ENCODE measurements at places on chromosomes 4 and X. TPM values are rescaled to one million over a fixed set of nuclear protein-coding genes. Genes with fewer than 3 reads are reported as not detected.

DNA sequence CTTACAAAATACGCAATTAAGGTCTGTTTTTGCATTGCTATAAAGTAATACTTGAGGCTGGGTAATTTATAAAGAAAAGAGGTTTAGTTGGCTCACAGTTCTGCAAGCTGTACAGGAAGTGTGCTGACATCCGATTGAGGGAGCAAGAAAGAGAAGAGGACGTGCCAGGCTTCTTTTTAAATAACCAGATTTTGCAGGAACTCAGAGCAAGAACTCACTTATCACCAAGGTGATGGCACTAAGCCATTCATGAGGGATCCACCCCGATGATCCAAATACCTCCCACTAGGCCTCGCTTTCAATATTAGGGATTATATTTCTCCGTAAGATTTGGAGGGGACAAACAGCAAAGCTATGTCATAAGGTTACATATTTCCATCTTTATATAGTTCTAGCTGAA, 456.7 kb downstream of the GLUD2 start:
- no peak for DNase-seq

DNA sequence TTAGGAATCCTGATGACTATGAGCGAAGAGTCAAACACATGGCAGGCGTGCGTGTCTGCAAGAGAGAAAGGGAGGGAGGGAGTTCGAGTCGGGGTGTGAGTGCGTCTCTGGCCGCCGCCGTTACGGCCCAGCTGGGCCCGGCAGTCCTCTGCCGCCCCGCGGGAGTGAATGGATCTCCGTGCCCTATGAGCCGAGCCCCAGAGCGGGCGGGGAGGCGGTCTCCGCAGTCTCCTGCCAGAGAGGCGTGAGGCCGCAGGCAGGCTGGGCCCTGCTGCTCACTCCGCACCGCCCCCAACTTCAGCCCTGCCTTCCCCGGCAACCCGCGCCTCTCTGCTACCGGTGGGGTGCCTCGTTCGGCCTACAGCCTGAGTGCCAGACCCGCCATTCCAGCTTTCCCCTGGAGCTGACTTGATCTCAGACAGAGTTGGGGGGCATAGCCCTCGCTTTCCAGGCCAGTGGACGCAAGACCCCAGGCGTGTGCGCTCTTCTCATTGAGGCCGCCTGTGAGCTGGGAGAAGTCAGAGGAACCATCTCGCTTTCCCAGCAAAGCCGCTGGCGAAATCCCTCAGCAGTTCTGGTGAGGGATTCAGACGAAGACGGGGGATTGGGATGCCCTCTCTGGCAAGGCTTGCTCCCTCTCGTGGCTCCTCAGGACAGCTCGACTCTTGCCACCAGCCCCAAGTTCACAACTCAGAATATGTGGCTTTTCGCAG, 1.4 kb downstream of the SLC16A2 start:
- no peak for DNase-seq

- DNase-seq, result no peak
These were observed 7.6 kb downstream of the HS3ST1 start for GRCh38 chr4:11421116-11421515.

DNA sequence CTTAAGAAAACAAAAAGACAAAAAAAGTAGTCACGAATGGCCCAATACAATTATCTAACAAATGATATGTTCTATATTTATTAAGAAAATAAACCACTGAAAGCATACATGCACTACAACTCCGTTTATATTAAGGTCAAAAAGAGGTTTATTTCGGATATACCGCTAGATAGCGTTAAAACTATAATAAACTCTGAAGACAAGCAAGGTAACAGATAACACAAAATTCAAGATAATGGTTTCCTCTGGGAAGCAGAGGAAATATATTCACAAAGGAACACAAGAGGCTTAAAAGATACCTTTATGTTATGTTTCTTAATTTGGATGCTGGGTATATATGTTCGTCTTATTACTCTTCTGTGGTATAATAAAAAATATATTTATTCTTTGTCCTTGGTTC, 4.7 kb upstream of the FAM200B start:
- DNase-seq, result no peak

GRCh38 chr4:40827758-40828157, 78.0 kb downstream of the NSUN7 start:
- DNase-seq, result no peak

DNA sequence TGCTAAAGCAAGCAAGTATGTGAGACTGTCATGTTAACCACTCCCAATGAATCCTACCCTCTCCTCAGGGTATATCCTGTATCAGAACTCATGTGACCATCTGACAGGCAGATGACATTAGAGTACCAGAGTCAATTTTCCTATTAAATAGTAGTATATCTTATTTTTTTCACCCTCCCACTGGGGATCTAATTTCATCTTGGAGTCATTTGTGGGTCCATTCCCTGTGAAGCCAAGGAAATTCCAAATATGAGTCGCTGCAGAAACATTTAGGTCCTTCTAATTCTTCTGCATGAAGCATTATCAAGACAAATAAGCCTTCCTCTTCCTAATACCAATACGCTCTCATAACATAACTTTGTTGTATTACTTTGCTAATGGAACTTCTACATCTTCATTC, 52.2 kb upstream of the BLTP1 start:
- DNase-seq, result no peak

- DNase-seq, result no peak
These were observed 11.6 kb downstream of the ENAM start for GRCh38 chr4:70640192-70640591.

GRCh38 chr4:5300283-5300682, 249.0 kb downstream of the STK32B start:
- DNase-seq, result no peak

DNA sequence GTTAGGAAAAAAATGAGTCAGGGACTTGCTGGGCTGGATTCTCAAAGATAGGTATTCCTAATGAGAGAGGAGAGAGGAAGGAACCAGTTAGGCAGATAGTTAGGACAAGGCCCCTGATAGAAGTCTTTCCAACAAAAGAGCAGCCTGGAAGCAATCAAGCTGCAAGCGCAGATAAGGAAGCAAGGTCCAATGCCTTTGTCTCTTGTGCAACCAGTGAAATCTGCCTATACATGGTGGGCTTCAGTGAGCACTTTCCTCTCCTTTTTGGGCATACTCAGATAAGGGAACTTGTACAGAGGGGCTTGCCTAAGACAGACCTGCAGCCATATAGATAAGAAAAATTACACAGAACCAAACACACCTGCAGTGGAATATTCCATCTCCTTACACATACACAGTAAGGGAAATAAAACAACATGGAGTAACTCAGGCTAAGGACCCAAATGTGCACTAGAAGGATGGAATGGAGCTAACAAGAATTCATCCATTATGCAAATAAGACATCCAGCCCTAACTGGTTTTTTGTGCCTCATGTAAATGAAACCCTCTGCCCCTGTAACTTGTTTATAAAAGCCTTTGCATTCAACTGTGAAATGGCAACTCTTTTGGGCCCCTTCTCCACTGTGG, 68.8 kb downstream of the PCDH18 start:
- DNase-seq, result no peak

- DNase-seq, result no peak
These were observed 11.3 kb downstream of the TMEM255A start for GRCh38 chrX:120299928-120300327.

GRCh38 chr4:77065382-77065781, 10.4 kb downstream of the CCNI start:
- no peak for DNase-seq

- no peak for DNase-seq
These were observed 909 bp upstream of the PRKG2 start for GRCh38 chr4:81215931-81216330.

DNA sequence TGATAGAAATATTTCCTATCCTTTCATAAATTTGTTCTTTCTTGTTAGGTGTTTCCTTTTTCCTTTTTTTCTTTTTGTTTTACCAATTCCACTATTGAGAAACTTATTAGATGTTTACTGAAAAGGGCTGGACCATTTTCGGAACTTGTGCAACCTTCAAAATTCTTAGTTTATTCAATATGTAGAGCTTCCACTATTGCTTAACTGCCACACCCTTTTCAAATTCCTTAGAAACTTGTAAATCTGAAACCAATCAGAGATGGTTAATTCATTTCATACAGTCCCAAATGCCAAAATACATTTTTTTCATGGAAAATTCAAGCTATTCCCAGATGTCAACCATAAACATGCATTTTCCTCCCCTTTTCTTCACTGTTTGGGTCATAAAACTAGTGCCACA, 66.1 kb upstream of the SLC39A8 start:
- no peak for DNase-seq

GRCh38 chrX:131322651-131323050, 33.5 kb upstream of the IGSF1 start:
- no peak for DNase-seq

DNA sequence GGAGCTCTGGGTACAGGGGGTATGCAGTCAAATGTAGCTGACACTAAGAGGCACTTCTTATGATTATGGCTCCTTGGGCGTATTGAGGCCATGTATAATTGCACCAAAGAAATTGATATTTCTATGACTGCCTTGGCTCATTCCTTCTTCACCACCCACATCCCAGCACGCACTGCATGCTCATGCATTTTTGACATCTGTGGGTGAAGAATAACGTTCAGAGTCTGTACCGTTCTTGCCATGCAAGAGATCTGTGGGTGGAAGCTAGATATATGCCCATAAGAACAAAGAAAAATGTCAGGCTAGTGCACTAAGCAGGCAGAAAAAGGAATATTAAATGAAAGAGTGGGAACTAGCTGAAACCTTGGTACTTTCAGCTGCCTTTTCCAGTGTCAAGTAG, 93.4 kb downstream of the EMCN start:
- DNase-seq, result no peak

- no peak for DNase-seq
These were observed 655.6 kb downstream of the IL1RAPL1 start for GRCh38 chrX:29242856-29243255.

GRCh38 chrX:13043138-13043537, 1.3 kb downstream of the FAM9C start:
- DNase-seq, result no peak

- DNase-seq, result no peak
These were observed 17.5 kb upstream of the JAKMIP1 start for GRCh38 chr4:6217716-6218381.

- no peak for DNase-seq
These were observed 23.4 kb upstream of the SLC10A7 start for GRCh38 chr4:146545102-146545501.

DNA sequence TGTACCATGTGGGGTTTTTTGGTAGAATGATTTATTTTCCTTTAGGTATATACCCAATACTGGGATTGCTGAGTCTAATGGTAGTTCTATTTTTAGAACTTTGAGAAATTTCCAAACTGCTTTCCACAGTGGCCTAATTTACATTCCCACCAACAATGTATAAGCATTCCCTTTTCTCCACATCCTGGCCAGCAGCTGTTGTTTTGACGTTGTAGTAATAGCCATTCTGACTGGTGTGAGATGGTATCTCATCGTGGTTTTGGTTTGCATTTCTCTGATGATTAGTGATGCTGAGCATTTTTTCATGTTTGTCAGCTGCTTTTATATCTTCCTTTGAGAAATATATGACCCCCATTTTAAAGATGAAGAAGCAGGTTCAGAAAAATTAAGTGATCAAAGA, 153.7 kb downstream of the CBR4 start:
- DNase-seq, result no peak

DNA sequence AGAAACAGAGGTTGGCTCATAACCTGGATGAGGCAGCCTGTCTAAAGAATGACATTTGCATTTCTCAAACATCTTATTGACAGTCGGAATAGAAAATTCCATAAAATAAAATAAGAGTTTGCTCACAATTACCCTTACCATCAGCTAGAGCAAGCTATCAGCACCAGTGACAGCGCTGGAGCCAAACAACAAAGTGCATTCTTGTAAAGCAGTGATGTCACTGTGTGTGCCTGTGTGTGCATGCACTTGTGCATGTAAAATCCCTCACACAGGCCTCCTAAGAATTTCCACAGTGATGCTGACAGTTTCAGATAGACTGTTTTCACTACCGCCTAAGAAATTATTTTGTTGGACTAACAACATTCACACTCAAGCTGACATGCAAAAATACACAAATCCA, 77.6 kb downstream of the EVC2 start:
- no peak for DNase-seq

DNA sequence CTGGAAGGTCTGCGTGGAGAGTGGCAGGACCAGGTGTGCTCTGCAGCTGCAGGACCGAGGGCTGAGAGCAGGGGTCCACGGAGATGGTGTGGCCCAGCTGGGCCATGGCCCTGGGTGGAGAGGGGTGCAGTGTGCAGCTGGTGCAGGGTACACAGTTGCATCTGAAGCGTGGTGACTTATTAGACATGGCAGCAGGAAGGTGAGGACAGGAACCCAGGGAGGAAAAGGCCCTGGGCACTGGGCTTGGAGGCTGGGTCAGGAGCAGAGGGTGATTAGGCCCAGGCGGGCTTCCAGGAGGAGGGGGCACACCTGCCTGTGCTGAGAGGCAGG, 214.6 kb upstream of the PSAPL1 start:
- DNase-seq, result no peak

GRCh38 chr4:108372681-108373080, 203.9 kb upstream of the LEF1 start:
- DNase-seq, result no peak

DNA sequence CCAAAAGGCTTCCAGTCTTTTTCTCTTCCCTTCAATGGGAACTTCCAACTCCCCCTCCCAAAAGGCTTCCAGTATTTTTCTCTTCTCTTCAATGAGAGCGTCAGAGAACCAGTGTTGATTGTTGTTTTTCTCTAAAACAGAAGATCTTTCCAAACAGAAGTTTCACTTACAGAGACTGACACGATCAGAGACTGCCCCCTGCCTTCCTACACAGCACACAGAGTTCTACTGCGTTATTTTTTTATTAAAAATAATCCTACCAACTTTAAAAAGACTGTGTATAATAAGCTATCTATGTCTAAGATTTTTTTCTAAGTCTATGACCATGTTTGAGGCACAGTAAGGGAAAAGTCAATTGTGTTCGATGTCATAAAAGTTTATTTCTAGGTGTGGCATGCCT, 3.5 kb upstream of the HTR2C start:
- DNase-seq, result no peak

ZNF157 gene
- total RNA-seq, result not detected

RPGR gene
- 10.4 TPM for total RNA-seq

MAGEA4 gene
- total RNA-seq, result not detected

TEX11 gene
- total RNA-seq, result 0.10 TPM

SYNPO2 gene
- total RNA-seq, result 0.93 TPM

PCDH19 gene
- 0.32 TPM for total RNA-seq

PAGE2 gene
- total RNA-seq, result not detected

EMCN gene
- total RNA-seq, result not detected

NHSL2 gene
- total RNA-seq, result 0.22 TPM

APELA gene
- total RNA-seq, result not detected

HSFX1 gene
- total RNA-seq, result 0.44 TPM

SSX7 gene
- total RNA-seq, result not detected

GPC4 gene
- 9.7 TPM for total RNA-seq

TRMT2B gene
- total RNA-seq, result 9.5 TPM

EPGN gene
- 1.5 TPM for total RNA-seq

ZNF141 gene
- 0.17 TPM for total RNA-seq

FAT1 gene
- total RNA-seq, result 676 TPM

Data from HCT116 (cell line).